CD4-positive, alpha-beta T cell treated with Interleukin-17A for 1 hour (primary cell): ENCODE measurements at places on chromosomes 1 and 21.
A peak's percentile ranks its signal among the peaks of the same experiment; 100 is the strongest.

DNA sequence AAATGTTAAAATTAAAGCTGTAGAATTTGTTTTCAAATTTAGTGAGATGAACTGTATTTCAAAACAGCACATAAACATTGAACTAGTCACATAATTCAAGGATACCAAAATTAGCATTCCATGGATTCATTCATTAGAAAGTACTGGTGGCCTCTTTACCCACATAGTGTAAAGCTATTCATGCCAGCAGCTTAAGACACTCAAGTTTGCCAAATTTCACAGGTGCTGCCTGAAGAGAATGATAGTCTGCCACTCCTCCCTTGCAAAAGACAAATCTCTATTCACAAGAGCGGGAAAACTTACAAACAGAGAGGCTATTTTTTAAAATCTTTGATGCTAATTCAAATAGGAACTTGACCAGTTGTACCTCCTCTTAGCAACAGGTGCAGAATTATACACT lies 337.0 kb downstream of the BRINP3 start:
- DNase-seq: no peak

- no peak for DNase-seq
Observed at GRCh38 chr1:8477983-8478362, 160.1 kb downstream of the SLC45A1 start.

DNA sequence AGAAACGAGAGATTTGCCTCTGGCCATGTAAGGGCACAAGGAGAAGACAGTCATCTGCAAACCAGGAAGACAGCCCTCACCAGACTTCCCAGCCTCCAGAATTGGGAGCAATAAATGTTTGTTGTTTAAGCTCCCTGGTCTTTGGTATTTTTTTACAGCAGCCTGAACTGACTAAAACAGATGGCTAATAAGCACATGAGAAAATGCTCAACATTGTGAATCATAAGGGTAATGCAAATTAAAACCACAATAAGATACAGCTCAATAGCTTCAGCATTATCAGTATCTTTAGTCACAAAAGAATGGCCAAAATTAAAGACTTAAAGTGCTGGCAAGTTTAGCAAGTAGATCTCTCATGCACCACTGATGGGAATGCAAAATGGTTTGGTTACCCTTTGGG lies 11.7 kb downstream of the UBE2G2 start:
- no peak for DNase-seq

- DNase-seq: no peak
Observed at GRCh38 chr1:40650075-40650474, 15.4 kb downstream of the RIMS3 start.

DNA sequence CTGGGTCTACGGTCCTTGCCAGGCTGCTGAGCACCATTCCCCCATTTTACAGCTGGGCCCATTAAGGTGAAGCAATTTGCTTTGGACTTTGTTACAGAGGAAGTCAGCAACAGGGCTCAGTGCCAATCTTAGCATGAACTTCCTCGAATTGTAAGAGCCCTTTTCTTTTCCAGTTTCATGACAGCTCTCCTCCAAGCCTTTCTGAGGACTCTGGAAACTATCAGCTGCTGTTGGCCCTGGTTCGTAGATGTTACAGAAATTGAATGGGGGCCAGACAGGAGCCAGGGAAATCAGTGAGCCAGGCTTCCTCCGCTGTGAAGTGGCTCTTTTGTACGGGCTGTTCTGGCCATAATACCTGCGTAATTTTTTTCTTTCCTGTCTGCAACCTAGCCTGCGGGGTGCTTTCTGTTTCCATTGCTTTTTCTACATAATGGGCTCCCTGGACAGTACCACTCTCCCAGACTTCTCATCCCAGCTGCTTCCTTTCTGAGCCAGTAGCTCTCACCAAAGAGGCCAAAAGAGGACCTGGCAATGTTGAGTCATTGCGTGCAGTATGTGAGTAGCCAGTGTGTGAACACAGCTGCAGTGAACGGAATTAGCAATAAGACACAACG lies 386.3 kb downstream of the DISC1 start:
- DNase-seq: no peak

DNA sequence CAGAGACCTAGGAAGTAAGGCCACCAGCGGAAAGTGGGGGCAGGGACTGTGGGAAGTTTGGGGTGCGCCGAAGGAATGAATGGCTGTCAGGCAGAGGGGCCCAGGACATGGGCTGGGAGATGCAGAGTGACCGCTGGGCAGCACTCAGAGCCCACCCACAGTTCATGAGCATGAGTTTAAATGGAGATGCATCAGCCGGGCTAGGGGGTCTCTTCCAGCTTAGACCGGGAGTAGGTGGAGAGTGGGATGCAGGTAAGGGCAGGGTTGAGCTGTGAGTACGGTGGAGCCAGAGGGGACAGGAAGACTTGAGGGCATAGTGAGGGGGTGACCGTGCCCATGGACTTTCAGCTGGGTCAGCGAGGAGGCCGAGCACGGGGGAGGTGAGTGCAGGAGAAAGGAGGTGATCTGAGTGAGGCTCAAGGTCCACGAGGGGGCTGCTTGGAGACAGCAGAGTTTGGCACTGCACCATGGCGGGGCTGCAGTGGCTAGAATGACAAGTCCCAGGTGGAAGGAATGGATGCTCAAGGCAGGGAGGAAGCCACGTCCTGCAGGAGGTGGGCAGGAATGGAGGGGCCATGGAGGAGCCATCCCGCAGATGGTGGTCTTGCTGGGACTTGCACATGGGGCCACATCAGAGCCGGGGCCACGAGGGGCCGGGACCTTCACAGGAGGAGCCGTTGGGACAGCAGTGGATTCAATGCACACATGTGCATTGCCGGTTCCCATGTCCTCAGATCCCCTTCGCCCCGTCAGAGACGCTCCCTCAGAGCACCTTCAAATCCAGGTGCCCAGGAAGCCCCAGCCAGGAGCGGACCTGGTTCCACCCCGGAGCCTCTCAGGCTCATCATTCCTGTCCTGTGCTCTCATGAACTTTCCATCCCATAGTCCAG lies 34.9 kb downstream of the UBASH3A start:
- no peak for DNase-seq

DNA sequence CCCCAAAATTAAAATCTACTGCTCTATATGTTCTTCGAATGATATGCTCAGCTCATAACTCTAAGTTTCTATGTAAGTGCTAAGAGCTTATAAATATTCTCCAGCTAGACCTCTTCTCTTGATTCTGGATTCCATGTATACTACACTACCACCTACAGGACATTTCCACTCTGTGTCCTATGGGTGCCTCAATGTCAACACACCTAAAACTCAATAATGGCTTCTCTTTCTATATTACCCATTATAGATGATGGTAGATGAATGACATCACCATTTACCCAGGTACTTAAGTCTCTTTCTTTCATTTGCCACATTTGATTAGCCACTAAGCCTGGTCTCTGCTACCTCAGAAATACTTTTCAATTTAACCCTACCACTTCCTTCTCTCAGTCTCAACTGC lies 41.3 kb downstream of the TBX19 start:
- DNase-seq: no peak

- no peak for DNase-seq
Observed at GRCh38 chr1:30041741-30042437, 681.5 kb downstream of the MATN1 start.

DNA sequence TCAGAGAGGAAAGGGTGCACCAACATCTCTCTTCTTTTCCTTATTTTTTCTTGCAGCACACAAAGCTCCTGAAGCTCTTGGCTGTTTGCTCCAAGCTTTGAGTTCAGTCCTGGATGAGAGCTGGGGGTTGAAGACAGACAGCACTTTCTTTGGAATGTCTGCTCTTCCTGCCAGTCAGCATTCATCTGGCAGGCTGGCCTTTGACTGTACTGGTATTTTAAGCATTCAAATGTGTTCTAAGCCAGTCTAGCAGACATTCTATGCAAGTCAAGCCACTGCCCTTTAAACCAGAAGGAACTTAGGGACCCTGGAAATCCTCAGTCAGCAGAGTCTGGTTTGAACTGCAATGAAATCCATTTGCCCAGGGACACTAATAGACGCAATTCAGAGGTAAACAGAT lies 45.0 kb downstream of the XCL1 start:
- DNase-seq: no peak

DNA sequence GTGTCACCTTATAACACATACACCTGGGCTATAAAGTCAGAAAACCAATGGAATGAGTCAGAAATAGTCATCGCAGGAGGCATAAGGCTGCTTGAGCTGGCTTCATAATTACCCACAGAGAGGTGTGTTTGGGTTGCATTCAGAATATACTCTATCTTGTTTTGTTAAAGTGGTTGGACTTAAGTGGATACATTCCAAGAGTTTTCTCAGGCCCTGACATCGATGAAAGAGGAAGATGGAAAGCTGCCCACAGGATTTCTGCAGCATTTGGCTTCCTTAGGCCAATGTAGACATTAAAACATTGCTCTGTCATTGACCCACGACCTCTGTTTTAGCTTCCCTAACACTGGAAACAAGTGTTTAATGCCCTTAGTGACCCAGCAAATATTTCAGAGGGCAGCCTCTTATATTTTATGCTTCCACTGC lies 18.6 kb upstream of the BCL10 start:
- DNase-seq: no peak

GRCh38 chr1:221916176-221916575 lies 174.3 kb upstream of the DUSP10 start:
- DNase-seq: no peak

- DNase-seq: no peak
Observed at GRCh38 chr1:71390518-71390917, 309.7 kb upstream of the ZRANB2 start.

DNA sequence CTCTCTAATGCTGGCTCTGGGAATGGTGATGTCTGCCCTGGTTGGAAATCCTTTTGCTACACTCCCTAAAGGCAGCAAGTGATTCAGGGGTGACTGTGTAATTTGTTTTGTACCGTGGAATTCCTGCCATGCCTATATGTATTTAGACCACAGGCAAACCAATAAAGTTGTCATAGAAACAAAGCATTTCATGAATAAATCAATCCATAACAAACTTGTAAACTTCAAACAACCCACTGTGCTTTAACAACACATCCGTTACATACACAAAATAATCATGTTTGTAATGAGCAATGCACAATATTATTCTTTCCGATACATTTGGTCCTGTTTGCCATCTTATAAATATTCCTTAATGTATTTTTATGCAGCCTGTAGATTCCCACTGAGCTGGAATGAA lies 330.3 kb upstream of the SNX7 start:
- DNase-seq: no peak

DNA sequence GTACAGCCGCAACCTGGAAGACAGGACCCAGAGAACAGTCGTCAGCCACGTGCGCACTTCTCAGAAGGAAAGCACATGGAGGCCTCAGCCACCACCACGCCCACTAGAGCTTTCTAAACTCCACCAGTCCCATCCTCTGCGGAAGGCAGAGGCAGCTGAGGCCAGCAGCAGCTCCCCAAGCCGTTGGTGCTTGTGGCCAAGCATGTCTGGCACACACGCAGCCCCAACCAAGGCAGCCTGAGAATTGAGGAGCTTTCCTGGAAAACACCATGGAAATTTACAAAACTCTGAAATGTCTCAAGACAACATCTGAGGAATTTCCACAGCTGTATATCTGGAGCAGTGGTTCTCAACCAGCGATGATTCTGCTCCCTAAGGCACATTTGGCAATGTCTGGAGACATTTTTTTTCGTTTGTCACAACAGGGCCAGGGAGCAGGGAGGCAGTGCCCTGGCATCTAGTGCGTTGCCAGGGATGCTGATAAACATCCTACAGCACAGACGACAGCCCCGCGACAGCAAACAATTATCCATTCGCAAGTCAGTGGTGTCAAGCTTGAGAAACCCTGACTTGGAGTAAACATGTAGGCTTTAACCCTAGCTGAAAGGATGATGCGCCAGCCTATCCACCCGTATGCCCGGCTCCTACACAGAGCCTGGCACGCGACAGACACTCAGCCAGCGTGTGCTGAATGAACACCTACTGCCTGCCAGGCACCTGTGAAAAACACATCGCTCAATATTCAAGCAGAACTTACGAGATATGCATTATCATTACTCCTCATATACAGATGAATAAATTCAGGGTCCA lies 24.7 kb downstream of the NPHP4 start:
- no peak for DNase-seq

GRCh38 chr1:156436141-156437036 lies 64.2 kb downstream of the MEF2D start:
- DNase-seq: no peak

GRCh38 chr21:38386967-38387366 lies 111.3 kb downstream of the ERG start:
- DNase-seq: no peak

DNA sequence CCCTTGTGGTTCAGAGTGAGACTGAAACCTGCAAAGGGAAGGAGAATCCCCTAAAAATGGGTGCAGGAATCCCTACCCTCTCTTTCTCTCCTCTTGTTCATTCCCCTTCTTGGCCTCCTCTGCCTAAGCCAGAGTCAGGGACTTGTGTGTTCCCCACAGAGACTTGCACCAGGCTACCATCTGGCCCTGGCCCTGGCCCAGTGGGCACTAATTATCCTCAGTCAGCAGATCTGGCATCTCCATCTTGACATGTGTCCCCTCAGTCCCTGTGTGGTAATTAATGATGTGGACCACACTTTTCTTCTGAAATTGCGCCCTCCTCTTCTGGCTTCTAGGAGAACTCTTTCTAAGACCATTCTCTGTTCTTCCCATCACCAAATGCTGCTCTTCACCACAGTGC lies 354.4 kb downstream of the SETD4 start:
- DNase-seq: no peak

GRCh38 chr1:40876436-40876761 lies 14.2 kb upstream of the CITED4 start:
- DNase-seq: no peak

GRCh38 chr1:188822248-188822647 lies 1655.4 kb downstream of the BRINP3 start:
- no peak for DNase-seq

DNA sequence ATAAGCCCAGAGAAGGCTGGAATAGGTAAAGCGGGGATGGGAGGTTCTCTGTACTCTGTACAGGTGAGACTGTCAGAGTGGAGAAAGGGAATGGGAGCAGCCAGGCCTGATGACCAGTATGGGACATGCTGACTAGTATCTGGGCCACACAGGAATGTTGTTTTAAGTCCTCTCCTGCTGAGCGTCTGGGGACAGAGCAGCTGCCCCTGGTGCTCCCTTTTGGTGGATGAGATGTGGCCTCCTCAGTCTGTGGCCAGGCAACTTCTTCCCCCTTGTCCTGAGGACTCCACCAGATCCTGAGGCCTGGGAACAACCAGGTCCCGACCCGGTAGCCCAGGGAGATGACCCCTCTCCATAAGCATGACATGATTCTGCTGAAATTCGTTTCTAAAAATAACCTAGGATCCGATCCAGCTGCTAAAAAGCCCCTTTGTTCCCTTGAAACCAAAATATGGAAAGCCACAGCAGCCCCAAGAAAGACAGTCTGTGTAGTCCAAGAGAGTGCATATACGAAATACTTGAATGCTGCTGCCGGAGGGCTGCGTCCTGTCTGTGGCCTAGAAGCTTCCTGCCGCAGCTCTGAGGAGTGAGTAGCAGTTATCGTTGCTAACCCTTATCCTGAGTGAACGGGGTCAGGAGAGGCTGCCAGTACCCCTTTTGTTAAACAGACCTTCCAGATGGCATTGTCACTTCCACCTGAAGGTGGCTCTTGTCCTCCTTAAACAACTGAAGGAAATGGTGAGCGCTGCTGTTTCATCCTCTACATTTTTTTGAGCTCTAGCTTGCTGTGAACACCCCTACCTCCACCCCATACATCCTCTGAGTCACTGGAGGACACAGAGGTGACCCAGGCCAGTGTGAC lies 47.1 kb downstream of the ATP2B4 start:
- peak; percentile 91 for DNase-seq
